Transverse colon (tissue), 4 donors: ENCODE measurements at places on chromosomes 12 and 14. TPM values are rescaled to one million over a fixed set of nuclear protein-coding genes. Genes with fewer than 3 reads are reported as not detected.
A peak's percentile ranks its signal among the peaks of the same experiment; 100 is the strongest.

- DNase-seq, result no peak
- no peaks in the 10 kb centered on the region for H3K36me3 ChIP-seq
- H3K27me3 ChIP-seq, result peaks cover 49% of the 10 kb centered on the region
- no peak overlapping the region for H3K27ac ChIP-seq
Observed at GRCh38 chr14:53957739-53958138, 1.1 kb upstream of the BMP4 start.

The AQP2 gene
- total RNA-seq, result not detected

- H3K27ac ChIP-seq, result no peak overlapping the region
- no peaks in the 10 kb centered on the region for H3K27me3 ChIP-seq
- no peak for DNase-seq
Observed at GRCh38 chr12:85076688-85077430, 40.7 kb downstream of the LRRIQ1 start.

GRCh38 chr14:58914279-58914855 lies 274.1 kb upstream of the DAAM1 start:
- H3K27ac ChIP-seq, result no peak overlapping the region
- no peaks in the 10 kb centered on the region for H3K36me3 ChIP-seq
- H3K4me3 ChIP-seq, result no peak overlapping the region

DNA sequence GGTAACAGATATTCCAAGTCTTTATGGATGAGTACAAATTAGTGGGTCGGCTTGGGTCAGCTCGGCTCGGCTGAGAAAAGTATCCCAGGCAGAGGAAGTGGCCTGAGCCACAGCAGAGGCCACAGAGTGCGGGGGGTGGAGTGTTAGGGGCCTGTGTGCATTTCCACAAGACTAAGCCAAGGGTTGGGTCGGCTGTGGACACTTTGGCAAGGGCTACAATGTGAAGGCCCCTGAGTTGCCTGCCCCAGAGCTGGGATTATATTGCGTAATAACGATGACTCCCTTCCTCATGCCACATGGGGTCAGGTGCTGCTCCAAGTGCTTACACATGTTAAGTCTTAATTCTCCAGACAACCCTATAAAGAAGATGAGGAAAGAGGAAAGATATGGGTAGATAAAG lies 11.4 kb downstream of the EVL start:
- no peaks in the 10 kb centered on the region for H3K4me1 ChIP-seq
- DNase-seq, result no peak
- no peaks in the 10 kb centered on the region for H3K27me3 ChIP-seq
- no peak overlapping the region for H3K4me3 ChIP-seq
- peak overlapping the region; percentile 40 for H3K27ac ChIP-seq

The ACOT6 gene
- not detected for total RNA-seq

- DNase-seq, result no peak
- H3K4me1 ChIP-seq, result peaks cover 29% of the 10 kb centered on the region
- H3K4me3 ChIP-seq, result no peak overlapping the region
- H3K27me3 ChIP-seq, result no peaks in the 10 kb centered on the region
Observed at GRCh38 chr12:1474041-1474573, 120.3 kb downstream of the FBXL14 start.

DNA sequence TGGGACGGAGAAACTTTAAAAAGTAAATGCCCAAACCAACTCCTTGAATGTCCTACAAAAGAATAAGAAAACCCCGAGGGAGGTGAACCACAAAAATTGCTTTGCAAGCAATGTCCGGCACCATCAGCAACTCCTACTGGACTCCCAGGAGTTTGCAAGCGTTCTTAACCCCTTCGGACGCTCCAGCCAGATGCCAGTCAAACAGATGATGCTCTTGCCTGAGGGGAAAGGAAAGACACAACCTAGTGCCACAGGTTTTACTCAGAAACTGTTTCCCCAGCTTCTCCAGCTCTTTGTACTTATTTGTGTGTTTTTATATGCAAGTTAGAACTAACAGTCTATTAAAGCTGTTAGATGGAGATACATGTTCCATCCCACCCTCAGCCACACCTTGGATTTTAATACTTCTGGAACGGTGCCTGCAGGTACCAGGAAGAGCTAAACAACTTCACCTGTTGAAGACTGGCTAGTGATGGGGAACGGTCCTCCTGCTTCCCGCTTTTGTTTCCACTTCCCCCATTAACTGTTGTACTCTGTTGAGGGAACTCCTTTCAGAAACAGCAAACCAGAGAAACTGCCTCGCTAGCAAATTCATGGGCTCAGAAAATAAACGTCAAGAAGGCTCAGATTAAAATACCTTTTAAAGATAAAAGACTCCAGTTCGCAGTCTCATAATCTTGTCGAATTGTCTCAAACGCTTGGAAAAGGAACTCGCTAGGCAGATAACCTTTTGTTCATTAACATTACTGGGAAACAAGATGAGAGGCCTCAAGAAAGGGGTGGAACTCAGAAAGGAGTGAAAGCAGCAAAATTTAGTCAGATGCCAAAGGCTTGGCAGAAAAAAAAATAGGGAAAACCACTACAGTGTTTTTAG lies 1.1 kb upstream of the FERMT2 start:
- peak; percentile 18 for DNase-seq
- no peaks in the 10 kb centered on the region for H3K36me3 ChIP-seq
- H3K27me3 ChIP-seq, result peaks cover 51% of the 10 kb centered on the region
- peak overlapping the region; percentile 63 for H3K4me3 ChIP-seq
- H3K27ac ChIP-seq, result peak overlapping the region; percentile 94
- H3K4me1 ChIP-seq, result no peaks in the 10 kb centered on the region

DNA sequence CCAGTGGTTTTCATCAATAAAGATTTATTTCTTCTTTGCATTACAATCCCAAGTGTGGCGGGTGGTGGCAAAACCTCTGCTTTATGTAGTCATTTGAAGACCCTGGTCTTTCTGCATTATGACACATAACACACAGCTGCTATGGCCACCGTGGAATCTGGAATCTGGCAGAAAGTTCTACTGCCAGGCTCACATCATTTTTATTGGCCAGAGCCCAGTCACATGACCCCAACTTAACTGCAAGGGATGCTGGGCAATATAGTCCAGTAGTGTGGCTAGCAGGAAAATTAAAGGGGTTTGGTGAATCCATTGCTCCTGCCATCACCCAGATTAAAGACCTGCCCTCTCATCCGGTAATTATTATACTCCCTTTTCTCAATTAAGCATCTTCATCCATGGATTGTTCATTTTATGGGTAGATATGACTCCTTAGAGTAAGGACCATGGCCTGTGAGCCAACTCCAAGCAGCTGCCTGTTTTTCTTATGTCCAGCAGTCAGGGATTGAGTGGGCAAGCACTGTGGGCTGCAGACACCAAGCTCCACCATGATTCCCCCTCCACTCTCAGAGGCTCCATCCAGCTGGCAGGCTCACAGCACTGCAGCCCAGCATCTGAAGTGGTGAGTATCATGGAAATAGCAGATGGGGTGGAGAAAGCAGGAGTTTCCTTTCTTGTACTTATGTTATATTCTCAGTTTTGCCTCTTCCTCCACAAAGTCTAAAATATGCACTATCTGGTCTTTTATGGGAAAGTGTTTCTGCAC lies 1030.7 kb downstream of the AACS start:
- no peaks in the 10 kb centered on the region for H3K4me1 ChIP-seq
- DNase-seq, result no peak
- no peaks in the 10 kb centered on the region for H3K27me3 ChIP-seq
- no peaks in the 10 kb centered on the region for H3K36me3 ChIP-seq
- no peak overlapping the region for H3K27ac ChIP-seq

The SLC2A14 gene
- 0.48 TPM for total RNA-seq

The ALDH1L2 gene
- 0.37 TPM for total RNA-seq

- H3K36me3 ChIP-seq, result no peaks in the 10 kb centered on the region
- H3K4me1 ChIP-seq, result peaks cover 8% of the 10 kb centered on the region
- peaks cover 37% of the 10 kb centered on the region for H3K27me3 ChIP-seq
- no peak for DNase-seq
- peak overlapping the region; percentile 92 for H3K27ac ChIP-seq
- H3K4me3 ChIP-seq, result no peak overlapping the region
Observed at GRCh38 chr12:2057795-2058408, 5.1 kb downstream of the CACNA1C start.

The PLA2G1B gene
- total RNA-seq, result not detected

The SLC17A8 gene
- 5.4 TPM for total RNA-seq

The PLBD1 gene
- total RNA-seq, result 74.6 TPM

DNA sequence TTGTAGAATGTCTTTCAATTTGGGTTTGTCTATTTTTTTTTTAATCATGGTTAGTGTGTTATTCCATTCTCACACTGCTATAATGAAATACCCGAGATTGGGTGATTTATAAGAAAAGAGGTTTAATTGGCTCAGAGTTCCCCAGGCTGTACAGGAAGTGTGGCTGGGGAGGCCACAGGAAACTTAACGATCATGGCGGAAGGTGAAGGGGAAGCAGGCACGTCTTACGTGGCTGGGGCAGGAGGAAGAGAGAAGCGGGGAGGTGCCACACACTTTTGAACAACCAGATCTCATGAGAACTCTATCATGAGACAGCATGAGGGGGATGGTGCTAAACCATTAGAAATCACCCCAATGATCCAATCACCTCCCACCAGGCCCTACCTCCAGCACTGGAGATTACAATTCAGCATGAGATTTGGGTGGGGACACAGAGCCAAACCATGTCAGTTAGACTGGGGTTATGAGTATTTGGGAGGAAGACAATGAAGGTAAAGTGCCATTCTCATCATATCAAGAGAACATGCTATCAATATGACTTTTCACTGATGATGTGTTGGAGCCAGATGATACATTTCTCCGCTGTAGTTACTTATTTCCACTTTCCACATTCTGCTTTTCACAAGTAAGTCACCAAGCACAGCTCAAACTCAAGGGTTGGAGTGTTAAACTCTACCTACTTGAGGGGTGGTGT lies 45.8 kb downstream of the AP5M1 start:
- H3K4me3 ChIP-seq, result no peak overlapping the region
- H3K27me3 ChIP-seq, result peaks cover 12% of the 10 kb centered on the region
- H3K36me3 ChIP-seq, result no peaks in the 10 kb centered on the region
- no peak for DNase-seq

- H3K36me3 ChIP-seq, result no peaks in the 10 kb centered on the region
- no peak overlapping the region for H3K4me3 ChIP-seq
- no peak overlapping the region for H3K27ac ChIP-seq
- H3K27me3 ChIP-seq, result no peaks in the 10 kb centered on the region
- H3K4me1 ChIP-seq, result no peaks in the 10 kb centered on the region
Observed at GRCh38 chr12:87596134-87596533, 433.1 kb downstream of the C12orf50 start.

GRCh38 chr12:68081561-68081960 lies 78.0 kb downstream of the IFNG start:
- H3K4me3 ChIP-seq, result no peak overlapping the region
- no peaks in the 10 kb centered on the region for H3K27me3 ChIP-seq
- H3K27ac ChIP-seq, result no peak overlapping the region

The ZFHX2 gene
- total RNA-seq, result 0.95 TPM

GRCh38 chr12:19227190-19227879 lies 97.8 kb downstream of the PLEKHA5 start:
- H3K4me1 ChIP-seq, result no peaks in the 10 kb centered on the region
- DNase-seq, result no peak
- H3K27me3 ChIP-seq, result no peaks in the 10 kb centered on the region
- no peak overlapping the region for H3K4me3 ChIP-seq
- no peaks in the 10 kb centered on the region for H3K36me3 ChIP-seq

The GLIPR1 gene
- 3.7 TPM for total RNA-seq

DNA sequence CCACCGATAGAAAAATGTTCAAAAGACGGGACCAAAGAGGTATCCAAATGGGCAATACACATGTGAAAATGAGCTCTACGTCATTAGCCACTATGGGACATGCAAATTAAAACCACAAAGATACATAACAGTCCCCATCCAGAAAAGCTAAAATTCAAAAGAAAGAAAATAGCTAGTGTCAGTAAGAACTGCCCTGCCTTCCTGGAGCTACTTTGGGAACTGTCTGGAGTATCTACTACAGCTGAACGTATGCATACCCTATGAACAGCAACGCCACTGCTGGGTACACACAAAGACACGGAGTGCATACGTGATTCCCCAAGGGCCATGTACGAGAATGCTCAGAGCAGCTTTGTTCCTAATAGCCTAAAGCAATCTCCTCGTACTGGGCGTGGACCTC lies 25.8 kb upstream of the KRT77 start:
- DNase-seq, result no peak
- H3K4me3 ChIP-seq, result no peak overlapping the region
- H3K27ac ChIP-seq, result no peak overlapping the region
- no peaks in the 10 kb centered on the region for H3K36me3 ChIP-seq
- H3K4me1 ChIP-seq, result no peaks in the 10 kb centered on the region
- H3K27me3 ChIP-seq, result no peaks in the 10 kb centered on the region

The MED13L gene
- 194 TPM for total RNA-seq

The GPRC5A gene
- 7.0 TPM for total RNA-seq

The MYH7 gene
- total RNA-seq, result not detected

The FAM222A gene
- total RNA-seq, result 1.4 TPM

GRCh38 chr12:125579916-125580315 lies 514.7 kb downstream of the AACS start:
- H3K27ac ChIP-seq, result no peak overlapping the region
- no peak overlapping the region for H3K4me3 ChIP-seq
- no peaks in the 10 kb centered on the region for H3K36me3 ChIP-seq
- no peaks in the 10 kb centered on the region for H3K27me3 ChIP-seq

- peaks cover 91% of the 10 kb centered on the region for H3K27me3 ChIP-seq
- H3K4me1 ChIP-seq, result peaks cover 40% of the 10 kb centered on the region
- H3K36me3 ChIP-seq, result no peaks in the 10 kb centered on the region
- peak overlapping the region; percentile 50 for H3K4me3 ChIP-seq
Observed at GRCh38 chr12:57240066-57240921, 10.7 kb downstream of the STAC3 start.

- DNase-seq, result no peak
- H3K4me3 ChIP-seq, result no peak overlapping the region
- H3K36me3 ChIP-seq, result no peaks in the 10 kb centered on the region
- H3K4me1 ChIP-seq, result no peaks in the 10 kb centered on the region
- no peaks in the 10 kb centered on the region for H3K27me3 ChIP-seq
Observed at GRCh38 chr12:5966486-5967095, 21.5 kb upstream of the ANO2 start.

The GALNT16 gene
- 2.6 TPM for total RNA-seq

DNA sequence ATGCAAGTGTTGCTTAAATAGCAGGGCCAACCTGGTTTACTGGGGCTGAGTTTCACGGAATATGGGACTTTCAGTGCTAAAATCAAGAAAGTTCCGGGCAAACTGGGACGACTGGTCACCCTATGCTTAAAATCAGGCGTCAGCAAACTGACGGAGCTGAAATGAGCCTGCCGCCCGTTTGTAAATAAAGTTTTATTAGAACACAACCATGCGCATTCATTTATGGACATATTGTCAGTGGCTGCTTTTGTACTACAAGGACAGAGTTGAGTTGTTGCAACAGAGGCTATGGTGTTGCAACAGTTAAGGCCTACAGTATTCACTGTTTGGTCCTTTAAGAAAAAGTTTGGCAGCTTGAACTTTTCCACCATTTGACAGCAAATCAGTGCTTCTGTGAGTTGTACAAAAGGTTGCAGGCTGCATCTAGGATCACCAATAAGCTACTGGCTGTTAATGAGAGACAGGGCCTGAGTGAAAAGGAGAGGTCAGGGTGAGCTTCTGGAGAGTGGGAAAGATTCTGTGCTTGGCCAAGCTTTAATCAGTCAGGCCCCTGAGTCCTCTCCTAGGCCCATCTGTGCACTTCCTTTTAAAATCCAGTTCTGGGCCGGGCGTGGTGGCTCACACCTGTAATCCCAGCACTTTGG lies 13.3 kb downstream of the SELPLG start:
- H3K27ac ChIP-seq, result no peak overlapping the region
- no peak overlapping the region for H3K4me3 ChIP-seq
- no peaks in the 10 kb centered on the region for H3K4me1 ChIP-seq

GRCh38 chr12:7555752-7556151 lies 52.2 kb upstream of the CD163 start:
- no peak overlapping the region for H3K4me3 ChIP-seq
- H3K36me3 ChIP-seq, result no peaks in the 10 kb centered on the region
- no peak for DNase-seq
